ENCODE measurements at places on chromosomes 7 and 10.

- DNase-seq: no peak
Measured at GRCh38 chr10:92737484-92737883, 47.7 kb downstream of the HHEX start.

DNA sequence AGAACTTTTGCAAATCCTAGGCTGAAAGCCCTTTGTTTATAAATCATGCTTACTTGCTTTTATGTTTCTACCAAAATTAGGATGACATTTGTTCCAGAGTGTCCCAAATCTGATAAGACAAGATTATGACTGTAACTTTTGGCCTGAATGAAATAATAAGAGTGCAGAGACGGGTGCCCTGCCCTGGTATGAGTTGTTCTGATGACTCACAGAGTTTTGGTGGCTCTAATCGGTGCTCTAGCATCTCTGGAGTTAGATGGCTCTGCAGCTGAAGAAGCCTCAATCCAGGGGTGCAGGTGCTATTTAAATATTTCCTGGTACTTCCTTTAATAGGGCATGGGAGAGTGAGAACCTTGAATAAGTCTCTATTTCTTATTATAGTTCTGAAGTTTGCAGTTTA lies 102.2 kb upstream of the ELMO1 start:
- no peak for DNase-seq

DNA sequence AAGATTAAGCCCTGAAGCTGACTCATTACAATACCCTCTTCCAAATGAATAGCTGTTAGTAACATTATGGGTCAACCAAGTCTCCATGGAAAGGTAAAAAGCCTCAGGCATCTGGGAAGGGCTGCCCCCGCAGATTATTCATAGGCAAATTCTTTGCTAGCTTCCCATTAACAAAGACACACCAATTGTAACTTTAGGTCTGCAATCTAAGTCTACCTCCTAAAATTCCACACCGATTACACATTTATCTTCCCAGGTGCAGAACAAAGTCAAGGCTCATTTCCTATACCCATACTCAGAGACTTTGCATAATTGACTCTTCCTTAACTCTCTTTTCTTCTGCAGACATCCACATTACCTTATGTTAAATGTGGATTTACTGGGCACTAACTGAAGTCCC lies 826.3 kb upstream of the MBL2 start:
- no peak for DNase-seq

DNA sequence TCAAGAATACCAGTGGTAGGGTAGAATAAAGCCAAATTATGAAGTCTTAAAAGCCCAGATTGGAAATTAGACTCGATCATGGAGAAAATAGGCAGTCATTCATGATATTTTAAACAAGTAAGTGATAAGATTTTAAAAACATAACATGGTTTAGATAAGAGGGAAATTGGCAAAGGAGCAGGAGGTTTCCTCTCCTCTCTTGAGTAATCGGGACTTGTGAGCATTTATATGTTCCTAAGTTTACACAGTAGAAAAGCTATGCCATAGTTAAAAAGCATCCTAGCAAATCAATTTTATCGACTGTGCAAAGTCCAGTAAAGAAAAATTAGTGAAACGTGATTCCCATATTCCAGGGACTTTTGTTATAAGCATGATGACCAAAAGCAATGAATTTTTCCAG lies 313.2 kb downstream of the AHR start:
- DNase-seq: no peak

- DNase-seq: no peak
Measured at GRCh38 chr7:139811066-139811465, 18.0 kb upstream of the TBXAS1 start.

- DNase-seq: no peak
Measured at GRCh38 chr7:71303566-71303965, 171.6 kb downstream of the GALNT17 start.

Measured in NCI-H2081 treated with DMSO at 0.1 percent for 48 hours (cell line).